Colonic mucosa (tissue), 4 donors: ENCODE measurements at places on chromosomes 4 and X. TPM values are rescaled to one million over a fixed set of nuclear protein-coding genes. Genes with fewer than 3 reads are reported as not detected.

DNA sequence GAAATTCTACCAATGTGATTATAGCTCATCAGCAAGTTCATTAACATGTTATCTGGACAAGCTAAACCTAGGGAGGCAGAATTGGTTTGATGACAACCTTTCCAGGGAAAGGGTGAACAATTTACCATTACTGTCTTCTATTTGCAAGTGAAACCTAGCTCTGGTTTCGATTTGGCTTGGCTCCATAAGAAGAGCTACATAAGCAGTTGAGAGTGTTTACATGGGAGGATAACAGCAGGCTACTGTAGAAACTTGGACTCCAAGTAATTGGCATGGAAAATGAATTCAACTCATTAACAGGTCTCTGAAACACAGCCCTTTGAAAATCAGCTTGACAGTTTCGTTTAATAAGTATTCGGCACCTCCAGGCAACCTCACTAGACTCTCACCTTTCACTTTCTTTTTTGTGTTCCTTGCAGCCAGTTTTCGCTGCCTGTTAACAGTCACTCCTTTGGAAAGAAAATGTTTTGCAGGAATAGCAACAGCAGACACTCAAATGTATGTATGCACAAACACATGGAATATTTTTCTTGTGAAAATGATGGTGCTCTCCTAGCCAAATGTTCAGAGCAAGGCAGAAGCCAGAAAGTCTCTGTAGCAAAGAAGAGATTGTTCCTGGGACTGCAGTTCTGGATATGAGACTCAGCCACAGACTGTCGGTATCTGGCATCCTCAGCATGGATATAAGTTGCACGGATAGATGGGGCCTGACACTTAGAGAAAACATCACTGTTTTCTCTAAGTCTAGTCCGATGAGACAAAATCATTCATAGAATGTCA is 27.5 kb downstream of the POU3F4 start:
- H3K27me3 ChIP-seq = no peaks in the 10 kb centered on the region
- H3K36me3 ChIP-seq = no peaks in the 10 kb centered on the region
- no peak overlapping the region for H3K27ac ChIP-seq
- H3K4me1 ChIP-seq = no peaks in the 10 kb centered on the region

DNA sequence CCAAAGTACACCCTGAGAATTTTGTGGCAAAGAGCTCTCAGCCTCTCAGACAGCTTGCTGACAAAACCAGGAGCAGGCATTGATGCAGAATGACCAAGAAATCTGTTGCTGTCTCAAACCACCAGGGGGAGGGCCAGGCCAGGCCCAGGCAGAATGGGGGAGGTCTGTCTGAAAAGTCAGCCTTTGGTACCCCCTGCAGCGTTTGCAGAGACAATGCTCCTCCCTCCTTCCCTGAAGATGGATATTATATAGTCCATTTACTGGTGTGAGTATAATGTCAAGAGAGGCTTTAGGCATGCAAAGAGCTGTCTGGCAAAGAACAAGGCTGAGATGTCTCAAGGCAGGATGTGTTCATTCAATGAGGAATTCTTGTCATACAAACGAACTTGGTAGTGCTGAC is 52.9 kb upstream of the TRPC5OS start:
- no peak for DNase-seq
- no peak overlapping the region for H3K4me3 ChIP-seq
- H3K4me1 ChIP-seq = no peaks in the 10 kb centered on the region
- H3K36me3 ChIP-seq = no peaks in the 10 kb centered on the region
- H3K27ac ChIP-seq = no peak overlapping the region

GRCh38 chrX:55119712-55120111 is 30.9 kb downstream of the PAGE2 start:
- H3K27me3 ChIP-seq = no peaks in the 10 kb centered on the region
- H3K4me1 ChIP-seq = no peaks in the 10 kb centered on the region
- no peaks in the 10 kb centered on the region for H3K36me3 ChIP-seq
- no peak overlapping the region for H3K4me3 ChIP-seq
- DNase-seq = no peak

DNA sequence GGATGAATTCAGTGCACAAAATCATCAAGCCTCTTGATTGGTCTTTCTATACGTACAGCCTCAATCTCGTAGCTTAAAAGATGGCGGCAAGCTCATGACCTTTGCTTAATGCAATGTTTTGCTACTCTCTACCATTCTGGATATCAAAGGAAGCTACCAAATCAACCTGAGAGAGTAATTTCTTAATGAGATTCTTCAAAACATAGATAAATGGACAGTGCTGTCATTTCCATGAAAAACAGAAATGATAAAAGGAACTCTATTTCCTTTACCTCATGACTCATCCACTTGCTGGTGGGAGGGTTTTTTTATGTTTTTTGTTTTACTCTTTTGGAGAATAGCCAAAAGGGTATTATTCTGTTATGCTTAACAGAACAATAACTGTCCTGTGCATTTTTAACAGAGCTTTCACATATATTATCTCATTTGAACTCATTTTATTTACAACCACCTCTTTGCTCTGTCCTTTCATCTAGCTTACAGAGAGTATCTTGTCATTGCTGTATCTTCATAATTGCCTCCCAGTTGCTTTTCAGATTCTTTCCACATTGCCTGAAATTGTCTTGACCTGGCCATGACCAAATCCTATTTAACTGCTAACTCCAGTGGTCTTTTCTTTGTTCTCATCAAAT is 138.6 kb upstream of the GPR101 start:
- no peaks in the 10 kb centered on the region for H3K36me3 ChIP-seq
- no peak for DNase-seq
- H3K27me3 ChIP-seq = no peaks in the 10 kb centered on the region
- no peak overlapping the region for H3K4me3 ChIP-seq
- no peak overlapping the region for H3K27ac ChIP-seq

GRCh38 chr4:178808106-178808505 is 1365.9 kb upstream of the AGA start:
- no peaks in the 10 kb centered on the region for H3K27me3 ChIP-seq
- H3K36me3 ChIP-seq = no peaks in the 10 kb centered on the region
- H3K27ac ChIP-seq = no peak overlapping the region
- DNase-seq = no peak
- H3K4me3 ChIP-seq = no peak overlapping the region

The EFHC2 gene
- total RNA-seq = 2.0 TPM

- H3K27ac ChIP-seq = no peak overlapping the region
- DNase-seq = no peak
- no peaks in the 10 kb centered on the region for H3K36me3 ChIP-seq
- no peaks in the 10 kb centered on the region for H3K4me1 ChIP-seq
Observed at GRCh38 chrX:63958134-63958865, 173.3 kb upstream of the ARHGEF9 start.

DNA sequence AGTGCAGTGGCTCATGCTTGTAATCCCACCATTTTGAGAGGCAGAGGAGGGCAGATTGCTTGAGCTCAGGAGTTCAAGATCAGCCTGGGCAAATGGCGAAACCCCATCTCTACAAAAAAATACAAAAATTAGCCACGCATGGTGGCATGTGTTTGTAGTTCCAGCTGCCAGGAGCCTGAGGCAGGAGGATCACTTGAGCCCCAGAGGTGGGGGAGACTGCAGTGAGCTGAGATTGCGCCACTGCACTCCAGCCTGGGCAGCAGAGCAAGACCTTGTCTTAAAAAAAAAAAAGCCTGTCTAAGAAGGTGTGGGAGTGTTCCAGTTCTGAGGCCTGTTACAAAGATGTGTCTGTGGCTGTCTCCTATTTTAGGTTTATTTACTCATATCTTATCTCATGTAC is 38.0 kb downstream of the PI4K2B start:
- no peak for DNase-seq
- H3K27me3 ChIP-seq = no peaks in the 10 kb centered on the region
- H3K27ac ChIP-seq = no peak overlapping the region
- H3K4me3 ChIP-seq = no peak overlapping the region
- no peaks in the 10 kb centered on the region for H3K36me3 ChIP-seq

- H3K36me3 ChIP-seq = no peaks in the 10 kb centered on the region
- DNase-seq = no peak
- H3K27ac ChIP-seq = peak overlapping the region; percentile 44
Observed at GRCh38 chr4:39539089-39539611, 11.9 kb upstream of the UGDH start.

DNA sequence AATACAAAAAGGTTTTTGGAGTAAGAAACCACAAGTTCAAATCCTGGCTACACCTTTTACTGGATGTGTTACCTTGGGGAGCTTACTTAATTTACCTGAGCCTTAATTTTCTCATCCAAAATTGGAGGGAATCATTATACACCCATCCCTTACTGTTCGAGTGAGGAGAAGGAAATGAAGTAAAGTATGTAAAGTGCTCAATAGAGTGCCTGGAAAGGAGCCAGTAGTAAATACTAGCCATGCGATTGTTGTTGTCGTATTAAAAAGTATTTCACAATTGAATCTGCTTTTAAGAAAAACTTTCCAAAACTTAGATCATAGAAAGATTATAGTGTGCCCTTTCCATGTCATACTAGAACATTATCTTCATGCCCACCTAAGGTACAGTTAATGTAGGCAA is 124.5 kb downstream of the ATXN3L start:
- H3K36me3 ChIP-seq = no peaks in the 10 kb centered on the region
- no peak overlapping the region for H3K27ac ChIP-seq
- no peak overlapping the region for H3K4me3 ChIP-seq
- H3K27me3 ChIP-seq = no peaks in the 10 kb centered on the region

DNA sequence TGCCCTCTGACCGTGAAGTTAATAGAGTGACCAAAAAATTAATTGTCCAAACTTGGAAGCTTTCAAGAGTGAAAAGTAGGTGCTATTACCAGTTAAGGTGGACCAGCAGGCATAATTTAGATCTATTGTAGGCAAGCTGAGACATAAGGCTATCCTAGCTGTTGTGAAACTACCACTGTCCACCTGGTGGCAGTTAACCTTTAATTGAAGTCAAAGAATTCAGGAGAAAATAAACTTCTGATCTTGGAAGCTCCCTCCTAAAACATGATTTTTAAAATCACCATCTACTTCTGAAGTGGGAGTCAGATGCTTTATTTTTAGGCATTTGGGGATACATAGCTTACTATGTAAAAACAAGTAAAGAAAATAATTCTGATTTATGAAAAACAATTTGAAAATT is 636.3 kb upstream of the HTR2C start:
- DNase-seq = no peak
- H3K36me3 ChIP-seq = no peaks in the 10 kb centered on the region
- no peaks in the 10 kb centered on the region for H3K4me1 ChIP-seq
- no peak overlapping the region for H3K27ac ChIP-seq
- H3K4me3 ChIP-seq = no peak overlapping the region

The IL1RAPL1 gene
- 0.24 TPM for total RNA-seq

The EVC gene
- 4.1 TPM for total RNA-seq

DNA sequence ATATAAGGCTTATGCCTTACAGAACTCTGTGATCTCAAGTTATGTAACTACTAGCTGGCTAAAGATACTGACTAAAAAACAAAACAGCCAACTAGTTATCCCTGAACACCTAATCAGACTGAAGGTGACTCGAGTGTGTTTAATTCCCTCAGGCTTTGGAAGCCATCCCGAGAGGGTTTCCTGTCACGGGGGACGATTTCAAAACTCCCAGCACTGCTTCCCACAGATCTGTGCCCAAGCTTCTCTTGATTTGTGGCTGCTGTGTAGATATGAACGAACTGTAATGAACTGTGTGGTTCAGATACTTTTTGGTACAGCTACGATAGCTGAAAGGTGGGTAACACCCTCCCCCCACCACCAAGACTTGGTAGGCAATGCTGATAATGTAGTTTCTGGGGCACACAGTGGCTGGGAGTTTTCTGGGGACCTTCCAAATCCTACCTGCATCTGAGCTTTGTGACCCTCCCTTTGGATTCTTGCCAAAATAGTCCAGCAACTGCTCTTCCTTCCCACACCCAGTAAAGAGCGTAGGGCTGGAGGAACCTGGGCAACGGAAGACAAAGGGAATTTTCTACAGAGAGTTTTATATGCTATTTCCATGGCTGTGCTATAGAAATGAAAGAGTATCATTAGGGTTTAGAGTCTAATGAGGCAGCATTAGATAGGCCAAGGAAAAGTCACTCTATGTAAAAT is 148.8 kb downstream of the MGST2 start:
- no peak overlapping the region for H3K27ac ChIP-seq
- peaks cover 3% of the 10 kb centered on the region for H3K4me1 ChIP-seq
- H3K36me3 ChIP-seq = no peaks in the 10 kb centered on the region
- H3K27me3 ChIP-seq = no peaks in the 10 kb centered on the region
- no peak overlapping the region for H3K4me3 ChIP-seq

The CDKL2 gene
- 2.0 TPM for total RNA-seq

The FGF5 gene
- total RNA-seq = 1.5 TPM

DNA sequence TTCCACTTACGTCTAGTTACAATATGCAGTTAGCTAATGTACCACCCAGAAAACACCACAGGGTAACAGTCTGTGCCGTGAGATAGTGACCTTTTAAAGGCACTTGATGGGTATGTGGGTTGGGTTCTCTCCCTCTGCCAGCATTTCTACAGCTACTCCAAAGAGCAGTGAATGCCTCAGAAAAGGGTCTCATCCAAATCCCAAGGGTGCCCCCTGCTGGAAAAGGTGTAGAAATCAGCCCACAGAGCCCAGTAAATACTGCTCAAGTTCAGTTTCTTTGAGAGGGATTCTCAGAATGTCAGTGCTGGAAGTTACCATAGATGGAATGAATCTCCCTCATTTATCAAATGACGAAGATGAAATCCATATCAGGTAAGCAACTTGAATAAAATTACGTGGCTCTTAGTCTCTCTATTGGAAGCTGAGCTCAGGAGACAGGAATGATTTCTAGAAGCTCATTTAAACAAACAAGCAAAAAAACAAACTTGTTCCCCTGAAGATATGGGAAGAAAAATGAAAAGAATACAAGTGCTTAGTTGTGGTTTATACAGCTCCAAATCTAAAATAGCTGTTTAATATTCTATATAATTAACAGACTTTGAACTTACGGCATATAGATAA is 9.5 kb downstream of the RNF175 start:
- no peak overlapping the region for H3K4me3 ChIP-seq
- H3K27ac ChIP-seq = no peak overlapping the region
- no peaks in the 10 kb centered on the region for H3K27me3 ChIP-seq
- no peaks in the 10 kb centered on the region for H3K4me1 ChIP-seq

The PRR32 gene
- not detected for total RNA-seq

The EGFL6 gene
- total RNA-seq = 0.27 TPM

- no peaks in the 10 kb centered on the region for H3K4me1 ChIP-seq
- H3K4me3 ChIP-seq = no peak overlapping the region
- no peaks in the 10 kb centered on the region for H3K27me3 ChIP-seq
Observed at GRCh38 chrX:45035071-45035470, 162.1 kb downstream of the KDM6A start.

- peak overlapping the region; percentile 86 for H3K4me3 ChIP-seq
- no peaks in the 10 kb centered on the region for H3K27me3 ChIP-seq
- H3K4me1 ChIP-seq = peaks cover 13% of the 10 kb centered on the region
- H3K27ac ChIP-seq = peak overlapping the region; percentile 77
- DNase-seq = no peak
Observed at GRCh38 chr4:7068279-7068842, 497 bp upstream of the GRPEL1 start.

DNA sequence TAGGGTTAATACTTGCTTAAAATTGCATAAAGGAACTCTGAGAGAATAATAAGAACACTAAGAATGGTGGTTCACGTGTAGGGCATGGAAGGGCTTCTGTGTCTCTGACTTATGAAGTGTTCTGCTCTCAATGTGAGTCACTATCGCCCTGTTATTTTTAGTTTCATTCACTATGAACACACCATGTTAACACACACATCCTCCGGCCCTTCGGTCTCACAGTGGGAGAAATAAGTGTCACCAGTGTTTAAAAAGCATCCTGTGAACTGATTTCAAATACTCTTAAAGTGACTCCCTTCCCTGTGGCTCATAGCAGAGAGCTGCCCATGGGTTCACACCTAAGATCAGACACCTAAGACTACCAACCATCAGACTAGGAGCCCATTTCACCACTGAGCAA is 33.8 kb upstream of the FGFBP2 start:
- no peak overlapping the region for H3K27ac ChIP-seq
- no peak overlapping the region for H3K4me3 ChIP-seq
- DNase-seq = no peak
- H3K36me3 ChIP-seq = no peaks in the 10 kb centered on the region
- H3K27me3 ChIP-seq = no peaks in the 10 kb centered on the region
